Fibroblast of villous mesenchyme (primary cell): ENCODE measurements at places on chromosomes 16 and 17. TPM values are rescaled to one million over a fixed set of nuclear protein-coding genes. Genes with fewer than 3 reads are reported as not detected.

Gene TMEM235
- not detected in 2 replicates for total RNA-seq

Gene KRTAP3-1
- not detected in 2 replicates for total RNA-seq

Gene PLEKHG4
- total RNA-seq, result 18.1 and 19.6 TPM in 2 replicates

Gene ARL5C
- total RNA-seq, result not detected in 2 replicates

Gene OR1A1
- not detected in 2 replicates for total RNA-seq

Gene CSF3
- 0.97 and 4.3 TPM in 2 replicates for total RNA-seq
